ENCODE measurements at places on chromosomes 1 and 21. TPM values are rescaled to one million over a fixed set of nuclear protein-coding genes. Genes with fewer than 3 reads are reported as not detected.

The OR2T6 gene
- not detected for total RNA-seq

The KLHDC7A gene
- not detected for total RNA-seq

The F5 gene
- total RNA-seq, result not detected

DNA sequence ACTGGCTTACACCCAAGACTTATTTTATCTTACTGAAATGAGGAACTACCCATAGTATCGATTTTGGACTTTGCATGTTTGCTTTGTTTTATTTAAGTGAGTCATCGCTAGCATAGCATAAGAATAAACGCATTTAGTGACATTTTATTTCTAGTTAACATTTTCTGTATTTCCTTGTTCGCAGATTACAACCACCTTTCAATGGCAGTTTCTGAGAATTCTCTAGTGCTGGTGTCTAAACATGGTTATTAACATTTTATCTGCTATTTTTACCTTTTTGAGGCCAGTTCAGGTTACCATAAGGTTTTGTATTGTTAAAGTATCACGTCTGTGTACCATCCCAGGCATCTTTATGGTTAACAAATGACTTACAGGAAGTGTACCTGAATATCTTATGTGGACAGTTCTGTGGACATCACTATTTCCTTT, 24.5 kb downstream of the EEIG2 start:
- H3K36me3 ChIP-seq, result no peaks in the 10 kb centered on the region
- H3K27ac ChIP-seq, result peak overlapping the region; percentile 9
- H3K27me3 ChIP-seq, result no peaks in the 10 kb centered on the region
- no peak for DNase-seq
- H3K4me3 ChIP-seq, result no peak overlapping the region

- peaks cover 3% of the 10 kb centered on the region for H3K36me3 ChIP-seq
- H3K4me1 ChIP-seq, result peaks cover 78% of the 10 kb centered on the region
- peak overlapping the region; percentile 38 for H3K4me3 ChIP-seq
- DNase-seq, result no peak
- H3K27ac ChIP-seq, result peak overlapping the region; percentile 96
Observed at GRCh38 chr1:21938732-21939538, 1.8 kb upstream of the HSPG2 start.

DNA sequence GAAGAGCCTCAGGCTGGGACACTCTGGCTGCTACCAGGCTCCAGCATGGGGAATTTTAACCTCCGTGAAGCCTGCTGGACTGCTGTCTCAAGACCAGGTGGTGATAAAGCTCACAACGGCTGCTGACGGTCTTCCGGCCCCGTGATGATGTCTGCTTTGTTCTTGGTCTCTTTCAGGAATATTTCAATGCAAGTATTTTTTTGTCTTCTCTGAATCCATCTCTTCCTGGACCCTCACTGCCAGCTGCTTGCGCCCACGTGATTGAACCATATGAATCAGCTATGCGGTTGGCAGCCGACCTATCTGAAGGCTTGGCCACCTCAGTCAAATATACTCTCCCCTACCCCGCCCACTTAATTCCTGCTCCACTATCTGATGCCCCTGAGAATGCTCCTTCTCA, 14.6 kb upstream of the SLC6A17 start:
- no peaks in the 10 kb centered on the region for H3K36me3 ChIP-seq
- DNase-seq, result no peak
- H3K4me1 ChIP-seq, result peaks cover 6% of the 10 kb centered on the region
- H3K27ac ChIP-seq, result no peak overlapping the region
- no peak overlapping the region for H3K4me3 ChIP-seq

DNA sequence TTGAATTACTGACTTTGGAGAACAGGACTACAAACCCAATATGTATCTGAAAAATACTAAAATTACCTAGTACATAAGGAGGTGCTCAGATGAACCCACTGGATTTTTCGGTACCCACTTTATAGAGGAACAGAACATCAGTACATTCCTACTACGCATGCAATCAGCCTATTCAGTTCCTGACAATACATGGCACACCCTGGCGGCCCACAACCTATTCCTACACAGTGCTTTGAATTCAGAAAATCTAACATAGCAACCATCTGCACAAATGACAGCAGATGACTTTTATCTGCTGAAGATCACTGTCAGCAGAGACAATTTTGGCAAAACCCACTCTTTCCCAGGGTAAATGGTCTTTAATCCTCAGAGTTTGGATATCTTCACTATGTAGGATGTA, 257.1 kb upstream of the GREM2 start:
- no peak for DNase-seq
- peaks cover 6% of the 10 kb centered on the region for H3K36me3 ChIP-seq
- no peaks in the 10 kb centered on the region for H3K27me3 ChIP-seq
- no peaks in the 10 kb centered on the region for H3K4me1 ChIP-seq

DNA sequence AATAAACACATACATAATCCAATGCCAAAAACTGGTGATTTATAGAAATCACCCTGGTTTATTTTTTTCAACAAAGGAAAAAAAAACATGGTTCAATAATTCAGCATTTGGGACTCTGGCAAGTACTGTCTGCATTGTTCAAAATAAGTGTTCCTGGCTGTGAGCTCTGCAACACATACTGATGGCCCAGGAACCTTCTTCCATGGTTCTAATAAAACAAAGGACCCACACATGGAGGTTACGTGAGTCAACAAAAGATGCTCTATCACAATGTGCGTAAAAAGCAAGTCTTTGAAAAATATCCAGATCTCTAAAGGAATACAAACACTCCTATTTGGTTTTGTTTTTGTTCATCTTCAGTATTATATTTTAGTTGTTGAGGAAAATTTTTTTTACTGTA, 37.9 kb upstream of the C1orf198 start:
- DNase-seq, result no peak
- no peaks in the 10 kb centered on the region for H3K27me3 ChIP-seq
- H3K4me3 ChIP-seq, result no peak overlapping the region
- H3K4me1 ChIP-seq, result peaks cover 21% of the 10 kb centered on the region
- H3K36me3 ChIP-seq, result peaks cover 24% of the 10 kb centered on the region
